ENCODE measurements at places on chromosomes 1 and 21.

DNA sequence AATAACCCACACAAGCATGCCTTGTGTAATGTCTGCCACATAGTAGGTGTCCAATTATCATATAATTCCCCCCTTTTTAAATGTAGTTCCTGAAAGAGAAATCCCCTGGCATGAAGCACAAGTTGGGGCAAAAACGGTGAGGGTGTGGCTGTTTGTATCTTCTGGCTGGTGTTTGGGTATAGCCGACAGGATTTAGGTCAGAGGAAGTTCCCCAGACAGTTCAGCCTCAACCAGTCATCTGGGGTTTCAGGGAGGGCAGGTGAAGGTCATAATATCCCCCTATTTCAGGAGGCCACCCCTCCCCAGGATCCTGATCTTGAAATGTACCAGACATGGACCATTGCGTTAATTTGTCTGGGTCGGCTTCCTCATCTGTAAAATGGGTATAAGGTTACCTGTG lies 29.1 kb upstream of the JUN start:
- DNase-seq = no peak

DNA sequence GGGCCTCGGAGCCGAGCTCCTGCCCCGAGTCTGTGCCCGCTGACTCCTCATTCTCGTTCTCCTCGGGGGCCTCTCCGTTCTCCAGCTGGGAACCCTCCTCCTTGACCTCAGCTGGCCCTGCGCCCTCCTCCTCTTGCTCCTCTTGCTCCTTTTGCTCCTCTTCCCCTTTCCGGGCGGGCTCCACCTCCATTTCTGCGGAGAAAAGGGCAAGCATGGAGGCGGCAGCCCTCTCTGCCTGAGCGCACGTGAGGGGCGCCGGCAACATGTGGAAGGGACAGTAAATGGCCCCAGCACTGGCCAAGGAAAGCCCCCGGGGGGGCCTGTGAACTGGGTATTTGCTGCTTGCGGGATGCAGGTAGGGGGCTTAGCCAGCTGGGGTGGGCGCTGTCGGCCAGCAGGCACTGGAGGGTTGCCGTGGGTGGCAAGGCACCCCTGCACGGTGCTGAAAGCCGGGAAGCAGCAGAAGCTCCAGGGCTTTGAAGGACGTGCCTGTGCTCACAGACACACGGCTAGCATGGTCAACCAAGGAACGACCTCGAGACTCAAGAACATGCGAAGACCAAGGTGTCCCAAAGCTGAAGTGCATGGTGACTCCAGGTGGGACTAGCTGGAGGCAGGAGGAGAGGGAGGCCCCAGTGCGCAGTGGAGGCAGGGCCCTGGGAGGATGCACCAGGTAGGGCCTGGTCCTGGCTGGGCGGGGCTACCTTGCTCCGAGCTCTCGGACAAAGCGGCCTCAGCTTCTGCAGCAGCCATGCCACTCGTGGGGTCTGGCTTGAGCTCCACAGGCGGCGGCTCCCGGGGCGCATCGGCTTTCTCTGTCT lies 30.7 kb downstream of the ZBTB17 start:
- no peak for DNase-seq

DNA sequence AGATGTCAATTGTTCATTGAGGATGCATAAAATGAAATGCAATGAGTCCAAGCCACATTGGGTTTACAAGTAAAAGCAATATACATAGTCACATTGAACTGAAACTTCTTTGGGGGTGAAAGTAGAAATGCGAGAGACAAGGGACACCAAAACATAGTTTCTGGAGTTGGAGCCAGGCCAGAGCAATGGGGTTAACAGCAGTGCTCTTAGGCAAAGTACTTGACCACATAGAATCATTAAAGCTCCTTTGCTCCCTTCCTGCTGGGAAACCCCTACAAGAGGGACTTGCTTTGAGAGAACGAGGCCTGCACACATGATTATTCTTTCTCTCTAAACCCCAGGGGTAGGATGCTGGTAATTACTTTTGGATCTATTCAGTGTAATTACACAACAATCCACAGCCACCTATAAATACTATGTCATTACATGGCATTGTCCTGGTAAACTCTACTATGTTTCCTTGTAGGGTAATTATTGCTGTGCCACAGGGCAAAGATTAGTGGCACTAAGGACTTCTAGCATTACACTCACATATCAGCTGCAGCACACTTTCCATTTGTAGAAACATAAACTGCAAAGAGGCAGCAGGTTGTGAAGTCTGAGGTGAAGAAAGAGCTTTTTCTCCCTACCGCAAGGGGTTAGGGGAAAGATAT lies 421.6 kb upstream of the PBX1 start:
- DNase-seq = no peak

DNA sequence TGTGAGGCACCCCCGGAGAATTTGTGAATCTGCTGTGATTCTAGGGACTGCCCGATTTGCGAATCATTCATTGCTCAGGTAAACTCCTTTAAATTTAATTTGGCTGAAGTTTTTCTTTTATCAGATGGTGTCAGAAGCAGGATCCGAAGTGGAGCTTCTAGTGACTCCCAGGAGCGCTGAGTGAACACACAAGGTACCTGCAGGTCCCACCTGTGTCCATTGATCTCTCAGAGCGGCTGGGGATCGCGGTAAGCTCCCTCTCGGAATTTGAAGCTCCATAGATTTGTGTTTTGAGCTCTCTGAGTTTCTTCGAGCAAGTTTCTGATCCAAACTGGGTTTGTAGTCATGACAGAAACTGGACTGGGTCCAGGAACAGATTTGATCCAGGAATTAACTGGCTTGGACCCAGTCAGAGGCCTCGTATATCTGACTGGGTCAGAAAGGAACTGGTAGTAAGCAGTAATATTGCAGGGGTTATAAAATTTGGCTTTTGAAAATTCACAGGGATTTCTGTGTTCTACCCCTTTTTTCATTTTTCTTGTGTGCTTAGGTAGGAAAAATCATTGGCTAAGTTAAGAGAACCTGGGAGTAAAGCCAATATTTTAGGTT lies 56.2 kb upstream of the EDEM3 start:
- no peak for DNase-seq

- no peak for DNase-seq
These were observed 22.9 kb upstream of the PLA2G5 start for GRCh38 chr1:20047096-20047495.

DNA sequence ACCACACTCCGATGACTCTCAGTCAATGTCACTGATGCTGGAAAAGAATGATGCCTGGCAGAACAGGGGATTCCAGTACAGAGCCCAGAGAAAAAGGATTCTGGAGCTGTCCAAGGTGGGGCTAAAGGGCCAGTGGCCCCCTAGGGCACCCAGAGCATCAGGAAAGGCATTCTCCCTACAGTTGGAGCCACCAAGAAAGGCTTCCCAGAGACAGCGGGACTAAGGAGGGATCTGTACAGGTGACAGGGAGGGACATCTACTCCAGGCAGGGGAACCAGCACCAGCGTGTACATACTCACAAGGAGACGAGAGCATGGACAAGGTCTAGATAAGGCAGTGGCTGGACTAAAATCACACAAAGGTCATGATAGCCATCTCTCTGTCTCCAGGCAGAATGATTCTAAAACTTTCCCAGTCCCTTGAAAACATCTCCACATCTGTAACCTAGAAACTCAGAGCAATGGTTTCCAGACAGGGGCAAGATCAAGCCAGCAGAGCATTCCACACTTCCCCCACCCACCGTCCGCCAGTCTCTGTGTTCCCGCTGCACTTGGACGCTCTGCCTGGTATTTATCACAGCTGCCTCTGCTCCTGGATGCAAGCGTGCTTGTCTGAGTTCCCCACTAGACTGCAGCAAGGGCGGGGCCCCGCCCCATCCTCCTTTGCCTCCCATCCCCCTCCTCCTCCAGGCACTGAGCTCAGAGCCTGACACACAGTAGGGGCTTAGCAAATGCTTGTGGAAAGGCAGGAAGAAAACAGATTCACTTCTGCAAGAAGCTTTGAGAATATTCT lies 111.6 kb upstream of the ZC3H12A start:
- no peak for DNase-seq

- no peak for DNase-seq
These were observed 33.0 kb downstream of the RIPPLY3 start for GRCh38 chr21:37039411-37040075.

DNA sequence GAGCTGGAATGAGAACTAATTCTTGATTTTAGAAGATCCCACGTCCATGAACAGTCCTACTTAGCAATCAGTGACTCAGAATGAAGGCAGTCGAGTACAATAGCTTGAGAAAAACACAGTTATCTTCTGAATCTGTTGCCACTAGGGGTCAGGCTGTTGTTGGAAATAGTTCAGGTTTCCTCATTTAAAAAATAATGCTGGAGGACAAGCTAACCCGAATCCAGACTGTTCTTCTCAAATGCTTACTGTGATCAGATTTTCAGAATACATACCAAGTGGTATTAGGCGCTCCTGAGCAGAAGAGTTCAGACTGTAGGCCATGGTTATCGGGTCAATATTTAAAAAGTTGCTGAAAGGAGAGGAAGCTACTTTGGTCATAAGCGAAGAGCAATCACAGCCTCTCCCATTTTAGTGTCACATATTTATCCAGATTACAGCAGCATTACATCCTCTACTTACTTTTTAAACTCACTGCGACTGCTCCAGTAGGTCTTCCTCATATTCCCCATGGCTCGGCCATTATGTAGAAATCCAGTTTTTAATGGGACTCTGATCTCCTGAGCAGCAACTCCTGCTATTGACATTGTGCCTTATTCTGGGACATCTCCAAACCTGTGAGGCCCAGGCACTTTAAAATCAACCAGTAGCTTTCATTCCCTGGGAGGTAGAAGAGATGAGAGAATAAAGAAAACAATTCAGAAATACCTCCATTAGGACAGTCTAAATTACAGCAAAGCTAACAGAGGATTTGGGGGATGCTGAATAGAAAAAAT lies 10.9 kb downstream of the ERRFI1 start:
- DNase-seq = no peak

DNA sequence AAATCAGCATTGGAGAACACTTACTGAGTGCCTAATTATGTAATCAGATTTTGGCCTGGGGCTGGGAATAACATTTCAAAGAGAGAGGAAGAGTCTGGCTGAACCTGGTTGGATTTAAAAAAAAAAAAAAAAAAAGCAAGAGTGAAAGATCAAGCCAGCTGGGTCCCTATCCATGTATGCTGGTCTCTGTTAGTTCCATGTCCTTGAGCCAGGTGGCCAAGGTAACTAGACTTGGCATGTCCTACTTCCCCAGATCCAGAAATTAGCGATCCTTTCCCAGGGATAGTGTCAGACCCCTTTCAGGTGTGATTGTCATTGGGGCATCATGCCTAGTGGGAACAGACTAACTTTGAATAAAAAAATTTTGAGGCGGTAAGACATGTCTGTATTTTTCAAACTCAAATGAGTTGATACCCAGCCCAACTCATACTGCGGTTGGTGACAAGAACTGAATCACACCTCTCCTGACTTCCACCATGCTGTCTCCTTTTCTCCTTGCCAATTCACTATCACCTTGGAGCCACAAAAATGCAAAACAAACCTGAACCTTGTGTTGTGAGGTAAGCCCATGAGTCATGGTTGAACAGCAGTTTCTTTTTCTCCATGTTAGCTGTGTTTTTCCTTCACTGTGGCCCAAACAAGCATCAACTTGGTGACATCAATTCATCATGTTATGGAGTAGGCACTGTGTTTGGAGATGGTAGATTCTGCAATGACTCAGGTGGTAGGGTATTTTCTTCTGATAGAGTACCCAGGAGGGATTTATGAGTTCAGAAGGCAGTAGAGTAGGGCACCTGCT lies 24.5 kb upstream of the PPP2R5A start:
- DNase-seq = no peak
